ENCODE measurements at places on chromosomes 1 and 21. TPM values are rescaled to one million over a fixed set of nuclear protein-coding genes. Genes with fewer than 3 reads are reported as not detected.
A peak's percentile ranks its signal among the peaks of the same experiment; 100 is the strongest.

The CFAP126 gene
- not detected for total RNA-seq

The SLC9C2 gene
- total RNA-seq = not detected

The SLC45A1 gene
- total RNA-seq = 4.4 TPM

The PRAMEF11 gene
- total RNA-seq = not detected

The HSPA6 gene
- 7.7 TPM for total RNA-seq

GRCh38 chr1:182392050-182393028 lies 749 bp upstream of the GLUL start:
- DNase-seq = no peak

DNA sequence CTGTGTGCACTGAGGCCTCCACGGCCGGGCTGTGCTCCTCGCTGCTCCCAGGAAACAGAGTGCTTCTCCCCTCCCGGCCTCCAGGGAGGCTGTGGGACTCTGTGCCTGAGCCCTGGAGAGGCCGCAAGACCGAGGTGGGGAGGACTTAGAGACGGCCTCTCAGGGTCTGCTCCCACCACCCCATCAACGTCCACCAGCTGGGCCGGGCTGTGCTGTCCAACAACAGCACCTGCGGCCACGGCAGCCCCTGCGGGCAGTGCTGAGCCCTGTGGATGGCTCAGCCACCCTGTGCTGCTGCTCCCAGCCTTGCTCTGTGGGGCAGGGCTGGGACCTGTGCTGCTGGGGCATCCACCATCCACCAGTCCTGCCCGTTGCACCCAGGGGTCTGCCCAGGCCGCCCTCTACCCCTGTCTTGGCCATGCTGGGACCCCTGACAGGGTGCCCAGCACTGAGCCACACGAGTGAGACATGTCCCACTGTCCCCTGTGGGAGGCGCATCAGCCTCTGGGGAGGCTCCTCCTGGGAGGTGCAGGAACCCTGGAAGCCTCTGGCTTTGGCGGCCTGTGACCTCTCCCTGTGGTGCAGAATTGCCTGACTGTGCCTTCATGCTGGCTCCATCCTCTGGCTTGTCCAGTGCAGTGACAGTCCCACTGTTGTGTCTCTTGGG lies 31.2 kb upstream of the LRRC3 start:
- no peak for DNase-seq

- peak; percentile 33 for DNase-seq
Observed at GRCh38 chr1:31760471-31761470, 3.4 kb downstream of the ADGRB2 start.

All from thoracic aorta (tissue), 2 donors.